ENCODE measurements at places on chromosomes 1 and 21.

DNA sequence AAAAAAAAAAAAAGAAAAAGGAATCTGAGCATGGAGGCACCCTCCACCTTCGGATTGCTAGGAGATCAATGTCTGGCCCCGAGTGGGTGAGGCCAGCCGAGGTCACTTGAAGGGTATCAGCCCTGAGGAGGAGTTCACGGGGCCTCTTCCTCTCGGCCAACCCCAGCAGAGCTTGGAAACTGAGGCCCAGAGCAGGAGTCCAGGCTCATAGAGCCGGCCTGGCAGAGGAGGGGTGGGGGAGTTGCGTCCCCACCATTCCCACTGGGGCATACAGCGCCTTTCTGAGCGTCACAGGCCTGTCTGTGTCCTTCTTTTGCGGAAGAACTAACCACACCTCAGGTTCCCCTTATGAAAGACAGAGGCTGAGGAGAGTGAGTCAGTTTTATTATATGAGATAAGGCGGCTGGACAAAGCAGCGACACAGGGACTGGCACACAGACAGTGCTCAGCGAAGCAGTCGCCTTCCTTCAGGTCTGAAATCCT, 17.1 kb upstream of the EPHA2 start:
- no peak for DNase-seq

- DNase-seq = no peak
These were observed 16.4 kb upstream of the KANK4 start for GRCh38 chr1:62335656-62336055.

- no peak for DNase-seq
These were observed 46.6 kb downstream of the ARHGEF11 start for GRCh38 chr1:156998840-156999500.

DNA sequence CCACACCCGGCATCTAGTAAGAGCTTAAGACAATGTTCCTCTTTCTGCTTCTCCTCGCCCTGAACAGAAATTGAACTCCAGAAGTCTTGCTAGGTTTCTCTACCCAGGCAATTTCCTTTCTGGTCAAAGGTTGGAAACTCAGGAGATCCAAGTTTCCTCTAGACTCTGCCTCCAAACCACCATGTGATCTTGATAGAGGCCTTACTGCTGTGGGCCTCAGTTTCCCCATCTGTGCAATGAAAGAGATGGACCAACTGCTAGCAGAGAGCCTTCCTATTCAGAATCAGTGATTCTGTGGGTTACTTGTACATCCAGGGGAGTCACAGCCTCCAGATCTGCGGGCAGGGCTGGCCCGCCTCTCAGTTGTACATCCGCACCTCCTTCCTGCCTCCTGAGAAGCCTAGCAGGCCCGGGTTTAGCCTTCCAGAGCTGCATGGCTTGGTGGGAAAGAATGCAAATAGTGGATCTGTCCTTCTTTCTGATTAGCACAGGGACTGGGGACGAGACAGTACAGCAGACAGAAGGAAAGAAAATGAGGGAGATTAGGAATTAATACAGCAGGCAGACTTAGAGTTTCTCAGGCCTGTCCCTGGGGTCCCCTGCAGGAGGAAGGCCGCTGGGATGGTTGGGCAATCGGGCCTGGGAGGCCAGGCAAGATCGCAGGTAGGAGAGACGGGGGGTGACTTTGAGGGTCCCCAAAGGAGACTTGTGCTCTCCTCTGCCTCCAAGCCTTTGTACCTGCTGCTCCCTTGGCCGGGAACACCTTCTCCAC, 83.9 kb downstream of the PAX7 start:
- DNase-seq = no peak

GRCh38 chr1:224624432-224624831, 8.3 kb downstream of the CNIH3 start:
- no peak for DNase-seq

GRCh38 chr21:45086337-45086958, 12.1 kb downstream of the ADARB1 start:
- DNase-seq = no peak

DNA sequence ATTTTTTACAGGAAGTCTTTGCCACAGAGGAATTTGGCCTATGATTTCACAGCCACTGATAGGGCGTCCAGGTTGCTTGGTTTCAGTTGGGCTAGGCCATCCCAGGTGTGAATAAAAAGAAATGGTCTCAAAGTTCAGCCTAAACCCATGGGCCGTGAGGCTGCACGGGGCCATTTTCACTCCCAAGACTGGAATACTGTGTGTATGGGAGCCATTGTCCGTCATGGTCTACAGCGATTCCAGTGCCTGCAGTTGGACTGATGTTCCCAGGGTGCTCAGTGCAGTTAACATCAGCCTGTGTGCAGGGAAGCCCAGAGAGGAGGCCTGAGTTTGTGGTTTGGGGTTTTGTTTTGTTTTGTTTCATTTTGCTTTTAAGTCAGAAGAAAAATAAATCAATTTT, 133.2 kb downstream of the ADSS2 start:
- no peak for DNase-seq
